SHP77 (cell line): ENCODE measurements at places on chromosomes 13 and 19.

DNA sequence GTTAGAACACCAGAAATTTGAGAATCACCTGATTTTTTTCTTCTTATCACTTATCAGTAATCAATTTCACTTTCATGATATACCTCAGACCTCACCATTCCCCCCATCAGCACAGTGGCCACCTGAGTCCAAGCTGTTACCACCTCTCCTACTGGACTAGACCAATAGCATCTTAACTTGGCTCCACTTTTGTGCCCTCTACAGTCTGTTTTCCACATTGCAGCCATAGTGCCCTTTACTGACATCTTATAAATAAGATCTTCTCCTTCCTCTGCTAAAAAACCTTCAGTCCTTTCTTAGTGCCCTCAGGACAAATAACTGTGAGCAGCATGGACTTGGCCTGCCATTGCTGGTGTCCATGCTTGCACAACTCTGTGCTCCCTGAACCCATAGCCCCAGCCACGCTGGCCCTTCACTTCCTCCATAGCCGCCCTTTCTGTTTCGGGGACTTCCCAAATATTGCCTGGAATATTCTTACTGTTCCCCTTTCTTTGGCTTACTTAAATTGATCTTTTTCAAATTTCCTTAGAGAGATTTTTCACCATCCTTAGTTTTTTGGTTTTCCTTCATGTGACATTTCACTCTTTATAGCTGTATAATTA is 380.8 kb downstream of the LMO7 start:
- no peak for DNase-seq

- DNase-seq: no peak
These were observed 45.4 kb upstream of the CALM3 start for GRCh38 chr19:46555628-46556280.

- peak; percentile 14 for DNase-seq
These were observed 5.4 kb downstream of the LMTK3 start for GRCh38 chr19:48506138-48506733.

DNA sequence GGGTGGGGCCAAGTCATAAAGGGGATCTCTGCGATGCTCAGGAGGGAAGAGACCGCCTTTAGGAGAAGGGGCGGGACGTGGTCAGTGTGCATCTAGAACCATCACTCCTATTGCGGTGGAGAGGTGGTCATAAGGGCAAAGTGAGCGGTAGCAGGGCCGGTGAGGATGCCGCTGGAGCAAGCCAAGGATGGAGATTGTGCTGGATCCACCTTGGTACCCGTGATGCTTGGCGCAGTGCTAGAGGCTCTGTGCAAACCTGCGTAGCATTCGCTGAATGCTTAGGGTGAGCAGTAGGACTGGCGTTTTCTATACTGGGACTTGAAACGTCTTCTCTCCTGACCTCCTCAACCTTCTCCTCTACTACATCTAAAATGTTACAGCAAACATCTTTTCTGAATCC is 294.2 kb downstream of the FGF9 start:
- DNase-seq: no peak

DNA sequence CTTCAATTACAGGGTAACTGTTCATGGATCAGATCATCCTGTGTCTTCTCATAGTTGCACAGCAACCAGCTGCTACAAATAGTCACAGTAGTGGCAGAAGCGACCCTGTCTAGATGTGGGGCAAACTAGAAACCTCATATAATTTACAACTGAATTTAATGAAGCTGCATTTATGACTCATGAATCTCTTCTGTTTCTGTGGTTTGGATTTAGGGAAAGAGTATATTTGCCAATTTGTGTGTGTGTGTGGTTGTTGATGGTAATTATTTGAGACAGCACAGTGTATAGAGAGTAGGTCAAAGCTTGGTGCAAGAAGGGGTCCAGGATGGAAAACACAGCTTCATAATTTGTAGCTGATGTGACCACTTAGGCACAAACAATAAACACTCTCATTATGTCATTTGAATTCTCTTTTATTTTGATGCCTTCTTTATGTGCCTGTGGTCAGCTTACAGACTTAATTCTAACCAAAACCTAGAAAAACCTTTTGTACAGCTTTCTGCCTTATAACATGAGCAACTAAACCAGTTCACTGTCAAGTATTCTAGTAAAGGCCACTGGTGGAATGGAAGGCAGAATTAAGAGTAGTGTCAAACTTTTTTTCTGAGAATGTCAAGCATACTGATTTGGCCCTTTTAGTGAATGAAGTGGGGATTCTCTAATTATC is 218.1 kb downstream of the TBC1D4 start:
- DNase-seq: no peak

GRCh38 chr19:33649627-33650305 is 28.0 kb downstream of the CHST8 start:
- no peak for DNase-seq

- DNase-seq: no peak
These were observed 32.8 kb downstream of the ATP11A start for GRCh38 chr13:112722433-112723263.

DNA sequence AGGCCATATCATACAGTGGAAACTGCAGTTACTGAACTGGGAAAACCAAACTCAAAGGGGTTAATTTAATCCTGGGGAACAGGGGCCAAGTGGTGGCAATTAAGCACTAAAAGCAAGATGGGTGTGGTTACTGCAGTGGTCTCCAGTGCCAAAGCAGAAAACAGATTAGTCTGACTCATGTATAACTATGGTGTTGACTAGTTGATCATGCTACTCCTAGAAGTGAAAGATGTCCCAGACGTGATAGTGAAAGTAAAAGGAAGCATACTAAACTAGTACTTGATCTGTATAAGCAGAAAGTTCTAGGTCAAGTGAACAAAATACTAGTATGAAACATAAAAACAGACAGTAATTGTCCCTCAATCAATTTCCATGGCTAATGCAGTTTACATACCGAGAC is 360.0 kb upstream of the SLITRK5 start:
- DNase-seq: no peak
